Stimulated activated naive CD8-positive, alpha-beta T cell treated with anti-CD3 and anti-CD28 coated beads, Interleukin-15, Interleukin-2, amounts not matched to agents 100 U/mL and 50 U/mL, for 24 hours (primary cell): ENCODE measurements at places on chromosomes 1 and 21.

DNA sequence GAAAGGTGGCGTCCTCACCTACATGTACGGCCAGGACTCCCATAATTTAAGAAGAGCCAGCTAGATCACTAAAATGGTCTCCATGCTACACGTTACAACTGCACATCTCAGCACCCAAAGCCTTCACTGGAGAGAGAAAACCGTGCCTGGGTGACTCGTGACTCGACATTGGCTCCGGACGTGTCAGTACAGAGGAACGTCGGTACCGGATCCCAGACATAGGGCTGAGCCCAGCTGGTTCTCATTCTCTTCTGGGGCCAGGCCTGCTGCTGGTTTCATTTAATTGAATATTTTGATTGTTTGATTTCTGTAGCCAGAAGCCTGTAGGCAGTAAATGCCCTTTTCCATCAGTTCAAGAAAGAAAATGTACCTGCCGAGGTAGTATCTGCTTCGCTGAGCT is 93.1 kb downstream of the HHIPL2 start:
- no peak for DNase-seq

DNA sequence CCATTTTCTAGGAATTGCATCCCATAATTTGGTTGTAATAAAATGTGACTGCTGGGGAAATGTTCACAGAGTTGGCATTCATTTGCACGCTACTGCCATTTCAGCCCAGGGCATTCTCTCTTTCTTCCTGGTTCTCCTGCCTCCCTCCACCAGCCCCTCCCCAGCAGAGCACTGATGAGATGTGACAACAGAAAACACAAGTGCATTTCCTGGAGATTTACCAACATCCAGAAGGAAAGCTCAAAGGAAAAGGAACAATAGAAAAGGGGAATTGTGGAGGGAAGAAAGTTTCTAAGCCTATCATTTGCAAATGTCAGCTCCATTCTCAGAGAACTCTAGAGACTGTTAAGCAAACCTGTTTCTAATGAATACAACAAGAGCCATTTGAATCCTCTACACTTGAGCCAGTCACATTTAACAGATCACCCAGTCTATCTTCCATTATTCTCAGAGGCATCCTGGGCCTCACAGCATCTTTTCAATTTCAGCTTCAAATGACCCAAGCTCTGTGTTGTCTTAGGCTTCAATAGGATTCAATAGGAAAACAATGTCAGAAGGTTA is 395.6 kb upstream of the PBX1 start:
- no peak for DNase-seq

GRCh38 chr1:110125810-110126209 is 13.6 kb downstream of the UBL4B start:
- DNase-seq: no peak

- DNase-seq: no peak
Measured at GRCh38 chr1:218031901-218032300, 253.2 kb upstream of the RRP15 start.

GRCh38 chr1:48555271-48555670 is 83.3 kb upstream of the SPATA6 start:
- DNase-seq: no peak

GRCh38 chr1:113860891-113861290 is 10.6 kb downstream of the PTPN22 start:
- no peak for DNase-seq

DNA sequence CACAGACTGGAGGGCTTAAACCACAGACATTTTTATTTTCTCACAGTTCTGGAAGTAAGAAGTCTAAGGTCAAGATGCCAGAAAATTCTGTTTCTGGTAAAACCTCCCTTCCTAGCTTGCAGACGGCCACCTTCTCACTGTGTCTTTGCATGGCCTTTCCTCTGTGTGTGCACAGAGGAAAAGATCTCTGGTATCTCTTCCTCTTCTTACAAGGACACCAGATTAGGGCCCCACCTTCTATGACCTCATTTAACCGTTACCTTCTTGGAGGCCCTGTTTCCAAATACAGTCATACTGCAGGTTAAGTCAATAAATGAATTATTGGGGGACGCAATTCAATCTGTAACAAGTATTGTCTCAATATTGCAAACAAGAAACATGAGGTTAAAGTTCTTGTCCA is 63.0 kb upstream of the PRDX6 start:
- no peak for DNase-seq

GRCh38 chr1:196305216-196305615 is 303.0 kb downstream of the KCNT2 start:
- no peak for DNase-seq

DNA sequence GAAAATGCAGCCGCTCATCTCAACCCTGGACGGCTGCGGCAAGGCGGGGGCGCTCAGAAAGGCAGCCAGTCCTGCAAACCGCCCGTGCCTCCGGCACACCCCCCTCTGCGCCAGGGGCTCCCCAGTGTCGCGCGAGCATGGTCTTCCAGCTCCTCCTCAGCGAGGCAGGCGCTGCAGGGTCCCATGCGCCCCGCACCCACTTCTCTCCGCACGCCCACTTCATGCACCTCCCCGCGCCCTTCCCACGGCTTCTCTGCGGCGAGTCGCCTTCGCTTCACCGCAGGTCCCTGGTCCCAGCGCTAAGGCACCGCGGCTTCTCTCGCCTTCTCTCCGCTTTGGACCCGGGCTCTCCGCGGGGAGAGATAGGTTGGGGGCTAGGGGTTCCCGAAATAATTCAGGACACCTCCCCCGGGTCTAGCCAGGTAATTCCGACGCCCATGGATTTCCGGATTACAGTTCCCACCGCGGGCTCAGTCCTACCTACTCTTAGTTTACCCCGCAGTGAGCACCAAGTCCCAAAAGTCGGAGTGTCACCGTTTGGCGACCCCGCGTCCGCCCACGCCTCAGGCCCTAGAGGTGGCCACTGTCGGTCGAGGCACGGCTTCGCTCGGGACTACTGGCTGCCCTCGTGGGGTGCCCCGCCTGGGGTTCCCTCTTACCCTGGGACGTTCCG is 67.5 kb downstream of the SYT2 start:
- no peak for DNase-seq

- peak; percentile 15 for DNase-seq
Measured at GRCh38 chr1:183180634-183181056, 5.4 kb upstream of the LAMC2 start.

- no peak for DNase-seq
Measured at GRCh38 chr1:107653005-107653404, 312.0 kb downstream of the VAV3 start.

DNA sequence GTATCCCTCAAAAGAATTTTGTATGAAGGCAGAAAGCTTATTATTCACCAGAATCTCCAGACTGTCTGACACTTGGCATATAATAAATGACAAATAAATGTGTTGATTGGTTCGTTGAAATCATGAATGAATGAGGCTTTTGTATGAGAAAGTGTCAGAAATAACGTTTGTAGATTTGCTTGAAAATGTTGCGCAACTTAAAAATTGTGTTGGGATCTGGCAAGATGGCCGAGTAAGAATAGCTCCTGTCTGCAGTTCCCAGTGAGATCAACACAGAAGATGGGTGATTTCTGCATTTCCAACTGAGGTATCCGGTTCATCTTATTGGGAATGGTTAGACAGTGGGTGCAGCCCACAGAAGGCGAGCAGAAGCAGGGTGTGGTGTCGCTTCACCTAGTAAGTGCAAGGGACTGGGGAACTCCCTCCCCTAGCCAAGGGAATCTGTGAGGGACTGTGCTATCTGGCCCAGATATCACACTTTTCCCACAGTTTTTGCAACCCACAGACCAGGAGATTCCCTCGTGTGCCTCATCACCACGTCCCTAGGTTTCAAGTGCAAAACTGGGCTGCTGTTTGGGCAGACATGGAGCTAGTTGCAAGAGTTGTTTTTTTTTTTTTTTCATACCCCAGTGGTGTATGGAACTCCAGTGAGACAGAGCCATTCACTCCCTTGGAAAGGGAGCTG is 759.0 kb downstream of the LTN1 start:
- no peak for DNase-seq

- no peak for DNase-seq
Measured at GRCh38 chr1:65065524-65066418, 82.2 kb upstream of the AK4 start.

DNA sequence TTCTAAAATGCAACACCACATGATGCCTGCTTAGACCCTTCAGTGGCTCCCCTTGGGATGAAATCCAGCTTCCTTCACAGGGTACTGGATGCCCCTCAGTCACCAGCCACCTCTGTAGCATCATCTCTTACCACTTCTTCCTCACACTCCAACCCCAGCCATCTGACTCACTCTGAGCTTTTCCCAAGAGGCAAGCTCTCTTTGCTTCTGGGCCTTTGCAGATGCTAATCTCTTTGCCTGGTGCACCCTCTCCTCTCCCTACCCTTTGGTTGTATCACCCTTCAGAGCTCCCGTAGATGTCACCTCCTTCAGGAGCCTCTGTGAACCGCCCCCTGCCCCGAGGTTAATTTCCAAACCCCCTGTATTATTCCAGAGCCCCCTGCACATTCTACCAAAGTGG is 164.8 kb upstream of the ZC3H12A start:
- no peak for DNase-seq

DNA sequence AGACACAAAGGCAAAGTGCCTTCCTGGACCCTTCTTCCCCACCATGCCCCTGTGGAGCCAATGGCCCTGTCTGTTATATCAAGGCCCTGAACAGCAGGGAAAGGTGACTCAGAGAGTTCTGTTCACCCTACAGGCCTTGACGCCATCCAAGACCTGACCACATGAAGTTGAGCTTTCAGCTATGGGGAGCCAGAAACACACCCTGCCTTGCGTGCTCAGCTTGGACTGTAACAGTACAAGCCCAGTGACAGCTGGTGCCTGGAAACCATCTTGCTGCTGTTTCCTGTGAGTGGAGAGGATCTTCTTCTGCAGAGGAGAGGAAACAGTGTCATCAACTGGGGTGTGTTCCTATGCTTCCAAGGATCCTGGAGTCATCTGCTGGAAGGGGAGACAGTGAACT is 165.0 kb upstream of the IRF2BP2 start:
- no peak for DNase-seq

GRCh38 chr1:10189659-10190058 is 20.7 kb upstream of the KIF1B start:
- no peak for DNase-seq

DNA sequence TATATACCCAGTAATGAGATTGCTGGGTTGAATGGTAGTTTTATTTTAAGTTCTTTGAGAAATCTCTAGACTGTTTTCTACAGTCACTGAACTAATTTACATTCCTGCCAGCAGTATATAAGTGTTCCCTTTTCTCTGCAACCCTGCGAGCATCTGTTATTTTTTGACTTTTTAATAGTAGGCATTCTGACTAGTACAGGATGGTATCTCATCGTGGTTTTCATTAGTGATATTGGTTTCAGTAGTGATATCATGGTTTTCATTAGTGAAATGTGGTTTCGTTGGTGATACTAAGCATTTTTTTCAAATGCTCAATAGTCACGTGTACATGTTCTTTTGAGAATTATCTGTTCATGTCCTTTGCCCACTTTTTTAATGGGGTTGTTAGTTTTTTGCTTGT is 316.8 kb downstream of the PTBP2 start:
- DNase-seq: no peak

GRCh38 chr1:87558921-87559320 is 230.2 kb downstream of the LMO4 start:
- no peak for DNase-seq

DNA sequence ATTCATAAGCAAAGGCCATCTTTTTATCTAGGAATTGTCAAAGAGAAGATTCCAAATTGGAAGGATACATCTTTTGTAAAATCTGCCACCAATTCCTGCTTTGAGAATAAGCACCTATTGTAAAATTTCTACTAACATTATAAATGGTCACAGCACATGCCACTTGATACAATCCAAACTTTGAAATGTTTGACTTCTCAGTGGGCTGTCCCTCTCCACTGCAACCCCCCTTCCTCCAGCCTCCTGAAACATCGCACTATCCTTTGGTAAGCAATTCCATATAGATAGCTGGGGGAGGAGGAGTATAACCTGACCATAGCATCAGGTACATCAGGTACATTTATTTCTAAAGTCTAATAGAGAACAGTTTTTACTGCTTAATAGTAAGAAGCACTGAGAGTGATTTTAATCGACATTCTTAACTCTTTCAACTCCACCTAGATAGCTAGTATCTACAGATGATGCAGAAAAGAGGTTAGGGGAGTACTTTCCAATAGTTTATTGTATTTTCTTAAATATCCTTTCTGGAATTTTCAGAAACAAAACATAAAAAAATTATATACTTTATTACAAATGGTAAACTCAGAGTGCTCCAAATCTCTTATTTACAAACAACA is 2.9 kb downstream of the JUN start:
- DNase-seq: no peak

GRCh38 chr1:89147678-89148658 is 22.1 kb upstream of the GBP2 start:
- DNase-seq: no peak

DNA sequence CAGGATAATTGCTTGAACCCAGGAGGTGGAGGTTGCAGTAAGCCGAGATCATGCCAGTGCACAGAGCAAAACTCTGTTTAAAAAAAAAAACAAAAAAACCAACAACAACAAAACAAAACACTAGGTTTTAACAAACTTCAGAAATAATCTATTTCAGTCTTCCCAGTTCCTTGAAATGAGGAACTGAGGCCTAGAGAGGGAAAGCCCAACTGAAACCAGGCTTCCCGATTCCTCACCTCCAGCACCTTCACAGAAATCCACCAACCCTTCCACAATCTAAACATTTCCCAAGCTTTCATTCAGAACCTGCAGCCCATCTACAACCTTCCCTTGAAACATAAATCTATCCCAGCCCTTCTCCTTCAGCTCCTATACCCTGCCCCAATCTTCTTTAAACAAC is 612 bp upstream of the CD52 start:
- DNase-seq: no peak

GRCh38 chr21:36337099-36337509 is 17.1 kb downstream of the MORC3 start:
- DNase-seq: no peak

GRCh38 chr1:116230712-116231111 is 119.5 kb downstream of the MAB21L3 start:
- no peak for DNase-seq

- no peak for DNase-seq
Measured at GRCh38 chr21:28663111-28663693, 329.5 kb downstream of the LTN1 start.

DNA sequence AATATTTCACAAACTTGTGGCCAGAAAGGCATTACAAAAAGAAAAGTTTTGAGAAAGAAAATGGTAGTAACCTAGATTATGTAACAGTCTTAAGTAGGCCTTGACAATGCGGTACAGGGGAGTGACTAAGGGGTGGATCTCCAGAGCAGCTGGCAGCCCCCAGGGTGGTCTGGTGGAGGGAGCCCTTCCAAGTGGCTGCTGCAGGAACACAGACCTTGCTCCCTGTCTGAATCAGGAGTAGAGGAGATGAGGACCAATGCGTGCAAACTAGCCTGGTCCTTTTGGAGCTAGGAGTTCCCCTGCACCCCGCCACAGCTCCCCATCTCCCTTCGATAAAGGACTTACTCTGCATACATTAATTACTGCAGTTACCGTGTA is 189.0 kb downstream of the NFIA start:
- peak; percentile 3 for DNase-seq
